ENCODE measurements at places on chromosomes 11 and 22.

DNA sequence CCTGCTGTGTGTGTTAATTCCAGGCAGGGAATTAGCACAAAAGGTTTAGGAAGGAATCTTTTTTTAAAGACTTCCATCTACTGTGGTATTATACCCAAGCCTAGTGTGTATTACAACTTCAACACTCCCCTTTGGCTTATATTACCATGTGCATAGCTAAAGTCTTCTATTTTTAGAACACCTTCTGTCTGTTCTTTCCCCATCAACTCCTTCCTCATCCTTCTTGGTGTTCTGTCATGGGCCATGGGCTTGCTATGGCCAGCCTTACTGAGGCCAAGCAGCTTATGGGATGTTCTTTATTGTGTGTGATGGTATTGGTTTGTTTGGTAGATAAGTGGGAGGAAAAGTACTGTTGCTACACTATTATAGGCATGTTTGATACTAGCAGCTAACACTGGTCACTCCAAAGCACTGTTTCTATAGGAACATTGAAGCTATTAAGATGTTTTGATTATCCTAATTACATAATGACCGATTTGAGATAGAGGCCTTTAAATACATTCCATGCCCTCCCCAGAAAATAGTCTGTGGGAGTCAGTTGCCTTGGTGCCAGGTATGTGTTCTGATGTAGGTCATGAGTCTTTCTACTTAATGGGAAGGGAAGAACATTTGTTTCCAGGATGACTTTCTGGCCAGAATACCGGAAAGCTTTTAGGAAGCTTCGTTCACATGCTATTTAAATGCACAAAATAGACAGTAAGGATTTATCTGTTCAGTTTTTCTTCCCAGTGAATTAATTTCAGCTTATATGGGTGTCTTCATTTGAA lies 16.5 kb downstream of the MCAM start:
- no peak for DNase-seq

DNA sequence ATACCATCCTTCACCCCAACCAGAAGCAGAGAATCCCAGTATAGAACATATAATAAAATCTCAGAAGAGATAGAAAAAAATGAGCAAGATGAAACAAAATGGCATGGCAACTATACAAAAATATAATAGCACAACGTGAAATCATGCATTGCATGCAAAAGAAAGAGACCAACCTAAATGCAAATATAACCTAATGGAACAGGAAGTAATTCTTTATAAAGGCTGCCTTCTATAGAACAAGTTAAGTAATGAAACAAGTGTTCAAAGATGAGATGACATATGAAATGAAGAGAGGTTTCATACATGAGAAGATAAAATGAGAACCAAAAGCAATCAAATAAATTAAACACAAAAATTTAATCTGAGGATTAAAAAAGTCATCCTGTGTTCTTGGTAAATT lies 18.5 kb upstream of the ARHGAP20 start:
- DNase-seq = no peak

DNA sequence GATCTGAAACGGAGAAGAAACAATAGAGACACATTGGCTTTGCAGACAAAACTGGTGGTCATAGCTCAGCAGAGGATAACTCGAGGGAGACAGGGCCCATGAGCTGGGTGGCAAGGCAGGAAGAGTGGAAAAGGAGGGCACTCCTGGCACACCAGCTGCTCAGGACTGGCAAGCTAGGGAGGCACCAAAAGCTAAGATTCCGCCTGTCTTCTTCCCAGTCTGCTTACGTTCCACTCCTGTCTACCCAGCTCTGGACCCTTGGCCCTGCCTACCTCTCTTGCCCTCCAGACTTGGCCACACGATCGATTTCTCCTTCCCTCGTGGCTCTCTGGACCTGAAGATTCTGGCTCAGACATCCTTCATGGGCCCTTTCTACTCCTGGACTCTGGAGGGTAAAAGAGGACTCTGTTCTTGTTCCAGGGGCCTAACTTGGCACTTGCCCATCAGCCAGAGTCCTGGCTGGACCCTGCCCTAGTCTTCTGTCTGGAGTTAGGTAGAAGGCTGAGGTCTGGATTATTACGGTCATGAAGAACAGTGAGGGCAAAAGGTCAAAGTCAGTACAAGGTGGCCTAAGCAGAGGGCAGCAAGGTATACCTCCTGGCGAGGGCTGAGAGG lies 115.2 kb upstream of the PITPNB start:
- no peak for DNase-seq

- no peak for DNase-seq
Measured at GRCh38 chr11:119223856-119224255, 17.7 kb downstream of the CBL start.

- no peak for DNase-seq
Measured at GRCh38 chr11:77879218-77879617, 58.3 kb downstream of the AAMDC start.

DNA sequence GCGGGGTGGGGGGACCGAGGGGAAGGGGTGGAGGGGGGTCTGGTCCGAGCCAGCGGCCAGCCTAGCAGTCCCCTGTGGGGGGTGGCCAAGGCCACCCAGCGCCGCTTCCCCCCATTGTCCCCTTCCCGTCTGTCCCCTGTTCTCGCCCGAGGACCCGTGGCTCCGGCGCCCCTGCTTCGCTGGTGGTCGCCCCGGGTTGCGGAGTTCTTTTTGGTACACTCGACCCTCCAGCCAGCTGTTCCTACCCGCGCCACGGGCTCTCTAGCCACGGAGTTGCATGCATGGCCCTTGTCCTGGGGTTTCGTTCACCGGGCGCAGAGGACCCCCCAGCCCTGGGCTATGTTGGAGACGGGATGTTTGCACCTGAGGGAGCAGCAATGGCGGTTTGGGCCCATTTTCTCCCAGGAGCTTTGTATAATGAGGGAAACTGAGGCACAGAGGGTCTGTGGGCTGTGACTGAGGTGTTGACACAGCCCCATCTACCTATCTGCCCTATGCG lies 489 bp downstream of the RNF214 start:
- DNase-seq = peak; percentile 46

GRCh38 chr11:35822815-35823495 lies 120.9 kb upstream of the LDLRAD3 start:
- DNase-seq = no peak

DNA sequence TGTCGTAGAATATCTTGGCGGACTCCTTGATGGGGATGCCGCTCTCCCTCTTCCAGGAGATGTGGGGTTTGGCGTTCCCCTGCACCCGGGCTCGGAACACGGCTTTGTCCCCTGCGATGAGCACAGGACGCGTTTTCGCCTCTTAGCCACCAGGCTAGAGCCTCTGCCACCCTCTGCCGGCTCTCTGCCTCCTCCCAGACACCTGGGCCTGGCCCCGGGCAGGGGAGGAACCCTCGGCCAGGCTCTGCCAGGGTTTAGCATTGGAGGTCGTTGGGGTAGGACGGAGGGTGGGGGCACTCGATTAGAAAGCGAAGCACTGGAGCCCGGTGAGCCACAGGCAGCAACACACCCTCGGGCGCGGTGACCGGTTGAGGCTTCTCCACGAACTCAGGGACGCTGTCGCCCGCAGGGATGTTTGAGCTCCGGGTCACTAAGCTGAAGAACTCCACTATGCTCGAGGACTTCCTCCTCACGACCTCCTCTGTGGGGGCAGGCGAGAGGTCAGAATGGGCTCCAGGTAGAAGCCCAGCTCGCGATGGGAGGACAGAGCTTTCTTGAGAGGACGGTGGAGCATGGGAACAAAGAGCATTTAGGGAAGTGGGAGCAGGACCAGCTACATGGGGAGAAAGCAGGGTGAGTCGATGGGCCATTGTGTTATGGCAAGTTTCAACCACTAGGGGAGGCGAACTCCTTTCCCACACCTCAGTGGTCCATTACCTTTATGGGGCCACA lies 4.3 kb downstream of the IGSF22 start:
- peak; percentile 88 for DNase-seq

DNA sequence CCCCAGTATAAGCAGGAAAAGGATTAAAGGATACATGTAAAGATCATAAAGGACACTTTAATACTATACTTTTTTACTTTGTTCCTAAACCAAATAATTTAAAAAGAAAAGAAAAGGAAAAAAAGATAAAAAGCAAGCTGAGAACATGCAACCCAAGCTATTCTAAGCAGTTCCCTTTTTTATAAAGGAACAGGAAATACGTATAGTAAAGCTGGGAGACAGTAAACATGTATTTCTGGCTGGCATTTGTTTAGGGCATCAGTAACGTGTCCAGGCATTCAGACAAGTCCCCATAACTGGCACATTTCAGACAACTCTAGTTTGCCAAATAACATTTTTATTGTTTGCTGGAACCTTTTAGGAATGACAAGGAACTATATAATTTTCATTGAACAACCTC lies 24.9 kb downstream of the BCO2 start:
- no peak for DNase-seq

- no peak for DNase-seq
Measured at GRCh38 chr11:95119361-95120060, 29.9 kb downstream of the ENDOD1 start.

GRCh38 chr22:42664976-42665831 lies 16.0 kb upstream of the CYB5R3 start:
- no peak for DNase-seq

- DNase-seq = no peak
Measured at GRCh38 chr22:47448231-47449223, 686.1 kb downstream of the TBC1D22A start.

- no peak for DNase-seq
Measured at GRCh38 chr11:2934611-2935239, 5.5 kb upstream of the PHLDA2 start.

GRCh38 chr11:44817207-44817949 lies 90.6 kb downstream of the TSPAN18 start:
- DNase-seq = no peak

GRCh38 chr11:114821621-114822412 lies 143.5 kb downstream of the NXPE2 start:
- no peak for DNase-seq

- no peak for DNase-seq
Measured at GRCh38 chr11:19810852-19811251, 98.2 kb downstream of the NAV2 start.

DNA sequence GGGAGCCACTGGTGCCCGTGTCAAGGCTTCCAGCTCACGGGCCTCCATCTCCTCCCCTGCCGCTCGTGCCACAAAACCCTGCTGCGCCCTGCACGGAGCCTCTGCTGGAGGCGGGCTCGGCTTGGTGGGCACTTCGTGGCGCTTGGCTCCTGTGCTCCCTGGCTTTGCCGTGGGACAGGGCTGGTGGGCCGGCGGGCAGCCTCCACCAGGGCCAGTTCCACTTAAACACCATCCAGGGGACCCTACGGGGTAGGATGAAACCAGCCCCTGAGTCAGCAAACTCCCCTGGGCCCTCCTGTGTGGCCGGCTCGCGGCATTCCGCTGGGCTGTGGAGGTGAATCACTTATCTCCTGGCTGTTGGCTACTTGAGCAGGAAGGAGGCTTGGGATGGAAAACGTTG lies 1304.6 kb downstream of the BRD1 start:
- no peak for DNase-seq

DNA sequence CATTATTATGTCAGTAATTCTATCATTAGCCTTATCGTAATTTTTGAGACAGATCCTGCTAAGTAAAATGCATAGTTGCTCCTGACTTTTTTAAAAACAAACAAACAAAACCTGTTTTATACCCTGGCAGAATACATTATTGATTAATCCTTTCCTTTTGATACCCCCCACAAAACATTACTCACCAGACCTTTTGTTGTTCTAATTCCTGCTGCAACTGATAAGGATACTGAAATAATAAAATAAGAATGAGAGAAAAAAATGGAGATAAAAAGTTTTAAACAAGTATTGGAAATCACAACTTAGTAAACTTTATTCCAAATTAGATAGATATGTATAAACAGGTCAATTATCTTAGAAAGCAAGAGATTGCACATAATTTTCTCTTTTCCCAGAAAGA lies 28.6 kb downstream of the MS4A4E start:
- DNase-seq = no peak

GRCh38 chr11:133697603-133698180 lies 147.6 kb downstream of the SPATA19 start:
- no peak for DNase-seq

- DNase-seq = peak; percentile 94
Measured at GRCh38 chr11:68127714-68128681, 6.8 kb upstream of the CHKA start.

DNA sequence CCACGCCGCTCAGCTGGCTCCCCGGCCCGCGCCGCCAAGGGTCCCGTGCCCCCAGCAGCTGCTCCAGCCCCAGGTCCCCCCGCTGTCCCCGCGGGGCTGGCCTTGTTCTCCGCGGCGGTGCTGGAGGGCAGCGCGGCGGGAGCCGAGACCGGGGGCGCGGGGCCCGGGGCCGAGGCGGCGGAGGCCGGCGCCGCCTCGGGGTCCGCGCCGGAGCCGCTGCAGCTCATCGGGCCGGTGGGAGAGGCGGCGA lies 128 bp downstream of the TAF10 start:
- DNase-seq = peak; percentile 59

GRCh38 chr11:117816151-117816741 lies 8.3 kb downstream of the FXYD2 start:
- DNase-seq = peak; percentile 86

DNA sequence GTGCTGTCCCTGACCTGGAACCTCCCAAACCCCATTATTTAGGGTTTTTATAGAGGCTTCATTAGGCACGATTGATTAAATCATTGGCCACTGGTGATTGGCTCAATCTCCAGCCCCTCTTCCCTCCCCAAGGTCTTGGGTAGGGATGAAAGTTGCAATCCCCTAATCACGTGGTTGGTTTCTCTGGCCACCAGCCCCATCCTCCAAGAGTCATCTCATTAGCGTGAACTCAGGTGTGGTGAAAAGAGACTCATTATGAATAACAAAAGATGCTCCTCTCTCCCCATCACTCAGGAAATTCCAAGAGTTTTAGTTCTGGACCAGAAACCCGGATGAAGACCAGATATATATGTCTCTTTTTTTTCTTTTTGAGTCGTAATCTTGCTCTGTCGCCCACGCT lies 7.6 kb upstream of the MARK2 start:
- no peak for DNase-seq

DNA sequence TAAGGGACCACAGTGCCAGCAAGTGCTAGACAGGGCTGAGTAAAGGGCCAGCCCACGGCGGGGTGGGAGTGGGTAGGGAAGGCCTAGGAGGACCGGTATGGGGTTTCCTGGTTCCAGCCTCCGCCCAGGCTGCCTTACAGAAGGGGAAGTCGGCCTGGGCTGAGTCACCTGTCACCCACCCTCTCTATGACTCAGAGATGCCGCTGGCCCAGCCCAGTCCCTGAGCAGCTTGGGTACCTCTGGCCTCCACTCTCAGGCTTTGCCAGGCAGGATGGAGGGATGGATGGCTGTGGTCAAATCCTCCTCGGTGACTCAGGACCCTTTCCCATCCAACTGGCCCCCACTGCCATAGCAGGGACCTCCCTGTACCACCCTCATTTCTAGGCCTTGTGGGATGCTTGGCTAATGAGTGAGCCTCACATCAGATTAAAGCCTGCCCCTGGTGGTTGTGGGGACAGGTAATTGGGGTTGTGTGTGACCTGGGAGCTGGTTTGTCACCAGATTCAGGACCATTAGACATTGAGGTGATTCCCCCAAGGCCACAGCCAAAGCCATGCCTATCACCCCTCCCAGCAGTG lies 13.9 kb downstream of the SLC35E4 start:
- DNase-seq = no peak

DNA sequence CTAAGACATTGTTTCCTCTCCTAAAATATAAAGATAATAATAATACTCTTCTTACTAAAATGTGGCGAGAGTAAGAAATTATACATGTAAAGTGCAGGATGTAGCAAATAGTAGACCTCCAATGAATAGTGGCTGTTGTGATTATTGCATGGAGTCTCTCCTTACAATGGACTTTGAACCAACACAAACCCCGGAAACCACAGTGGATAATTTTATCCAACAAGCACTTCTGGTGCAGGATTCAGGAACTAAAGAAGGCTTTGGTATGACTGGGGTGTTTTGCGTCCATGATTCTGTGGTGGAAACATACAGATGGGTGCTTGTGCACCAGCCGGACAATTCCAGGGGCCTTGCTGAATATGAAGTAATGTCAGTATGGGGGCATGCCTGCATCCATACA lies 146.4 kb upstream of the UBASH3B start:
- no peak for DNase-seq

Data from eye (tissue), 1 donor.